IPS DF 6.9 (cell line): ENCODE measurements at places on chromosomes 3 and 15.

- no peak for DNase-seq
These were observed 571 bp downstream of the FES start for GRCh38 chr15:90884719-90885431.

- no peak for DNase-seq
These were observed 30.4 kb downstream of the FSTL1 start for GRCh38 chr3:120420360-120420759.

- DNase-seq = no peak
These were observed 33.4 kb upstream of the PSMD6 start for GRCh38 chr3:64056606-64057180.

- no peak for DNase-seq
These were observed 101.8 kb downstream of the CFAP20DC start for GRCh38 chr3:58948018-58948417.

DNA sequence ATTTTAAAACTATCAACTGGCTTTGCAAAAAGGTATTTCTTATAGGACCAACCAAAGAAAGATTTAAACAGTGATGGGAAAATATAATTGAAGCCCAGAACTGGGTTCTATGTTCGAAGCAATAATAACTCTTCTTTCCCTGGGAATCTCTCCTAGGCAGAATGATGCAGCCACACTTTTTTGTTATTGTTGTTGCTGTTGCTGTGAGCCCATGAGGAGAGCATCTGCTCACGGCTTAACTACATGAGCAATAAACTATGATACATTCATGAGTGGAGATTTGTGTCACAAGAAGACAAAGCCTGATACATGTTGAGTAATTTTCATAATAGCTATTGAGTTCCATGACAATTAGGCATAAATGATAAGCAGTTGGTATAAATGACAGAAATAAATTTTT, 80.5 kb downstream of the CRTC3 start:
- DNase-seq = no peak

DNA sequence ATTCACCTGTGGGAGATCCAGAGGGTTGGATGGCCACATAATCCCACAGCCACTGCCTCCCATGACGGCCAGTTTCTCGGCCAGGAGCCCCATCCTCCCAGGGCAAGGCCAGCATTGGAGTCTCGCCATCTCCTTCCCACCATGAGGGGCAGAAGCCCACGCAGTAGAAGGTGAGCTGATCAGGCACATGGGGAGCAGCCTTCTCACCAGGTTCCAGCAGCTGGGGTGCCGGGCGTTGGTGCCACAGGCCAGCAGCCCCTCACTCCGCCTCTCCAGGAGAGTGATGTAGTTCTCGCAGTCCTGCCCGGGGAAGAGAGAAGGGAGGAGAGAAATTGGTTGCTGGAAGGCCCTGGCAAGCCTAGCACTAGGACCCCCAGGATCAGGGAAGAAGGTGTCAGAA, 16.1 kb downstream of the SEMA7A start:
- DNase-seq = no peak

GRCh38 chr3:32106929-32107362, 526 bp downstream of the GPD1L start:
- DNase-seq = no peak

DNA sequence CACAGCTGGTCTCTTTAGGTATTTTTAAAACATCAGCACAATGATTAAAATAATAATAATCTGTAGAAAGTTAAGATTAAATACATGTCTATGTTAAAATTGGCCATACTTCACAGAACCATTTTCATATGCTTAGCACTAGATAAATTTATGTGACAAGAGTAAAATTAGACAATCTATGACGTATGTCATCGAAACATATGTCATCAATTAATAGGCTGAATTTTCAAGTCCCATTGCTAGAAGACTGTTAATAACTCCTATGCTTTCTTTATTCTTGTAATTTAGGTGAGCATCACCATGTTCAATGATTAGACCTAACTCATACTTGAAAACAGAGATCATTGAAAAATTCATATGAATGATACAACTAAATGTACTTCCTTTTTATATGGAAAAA, 593.3 kb upstream of the KCNMB2 start:
- DNase-seq = no peak

- DNase-seq = no peak
These were observed 79.2 kb downstream of the ABHD5 start for GRCh38 chr3:43769885-43770425.

DNA sequence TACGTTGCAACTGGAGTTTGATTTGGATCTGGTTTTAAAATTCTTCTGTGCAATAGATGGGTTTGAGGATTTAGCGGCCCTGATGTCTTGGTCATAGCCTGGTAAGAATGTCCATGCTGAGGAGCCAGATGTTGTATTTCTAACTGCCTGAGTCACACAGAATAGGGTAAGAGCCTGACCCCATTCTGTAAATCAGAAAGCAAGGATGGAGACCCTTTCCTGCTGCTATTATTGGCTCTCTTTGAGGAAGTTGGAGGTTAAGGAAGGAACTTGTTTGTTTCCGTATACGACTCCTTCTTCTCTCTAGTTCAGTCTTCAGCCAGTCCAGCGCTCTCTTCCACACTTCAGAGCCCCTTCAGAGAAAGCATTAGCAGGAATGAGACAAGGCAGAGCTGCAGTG, 65.1 kb downstream of the HCN4 start:
- DNase-seq = no peak

- DNase-seq = no peak
These were observed 57.1 kb upstream of the TLE3 start for GRCh38 chr15:70154718-70155347.

DNA sequence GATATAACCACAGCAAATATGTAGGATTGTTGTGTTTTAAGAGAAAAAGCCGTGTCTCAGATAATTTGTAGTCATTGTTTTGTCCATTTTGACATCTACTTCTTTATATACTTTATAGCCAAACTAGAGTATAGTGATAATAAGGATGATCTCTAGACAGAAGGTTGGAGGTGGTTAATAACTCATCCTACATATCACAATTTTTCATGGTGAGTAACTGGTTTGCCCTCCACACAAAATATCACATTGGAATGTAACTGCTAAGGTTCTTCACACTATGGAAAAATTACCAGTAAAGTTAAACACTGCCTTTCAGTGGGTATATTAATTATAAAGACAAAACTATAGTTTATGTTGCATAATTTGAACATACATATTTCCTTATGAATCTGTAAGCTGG, 380.7 kb downstream of the LPP start:
- DNase-seq = no peak

- DNase-seq = no peak
These were observed 14.3 kb upstream of the LIMD1 start for GRCh38 chr3:45580112-45580765.

- DNase-seq = no peak
These were observed 219.8 kb upstream of the THRB start for GRCh38 chr3:24714436-24714835.

- no peak for DNase-seq
These were observed 57.7 kb downstream of the IL16 start for GRCh38 chr15:81254277-81254915.

DNA sequence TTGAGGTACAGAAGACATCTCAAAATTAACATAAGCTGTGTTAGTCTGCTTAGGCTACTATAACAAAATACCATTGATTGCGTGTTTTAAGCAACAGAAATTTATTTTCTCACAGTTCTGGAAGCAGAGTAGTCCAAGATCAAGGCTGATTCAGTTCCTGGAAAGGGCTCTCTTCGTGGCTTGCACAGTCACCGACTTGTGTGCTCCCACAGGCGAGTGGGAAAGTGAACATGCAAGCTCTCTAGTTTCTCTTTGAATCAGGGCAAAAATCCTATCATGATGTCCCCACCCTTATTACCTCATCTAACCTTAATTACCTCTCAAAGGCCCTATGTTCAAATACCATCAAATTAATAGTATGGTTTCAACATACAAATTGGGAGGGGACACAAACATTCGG, 505.9 kb downstream of the ZIC1 start:
- DNase-seq = no peak

DNA sequence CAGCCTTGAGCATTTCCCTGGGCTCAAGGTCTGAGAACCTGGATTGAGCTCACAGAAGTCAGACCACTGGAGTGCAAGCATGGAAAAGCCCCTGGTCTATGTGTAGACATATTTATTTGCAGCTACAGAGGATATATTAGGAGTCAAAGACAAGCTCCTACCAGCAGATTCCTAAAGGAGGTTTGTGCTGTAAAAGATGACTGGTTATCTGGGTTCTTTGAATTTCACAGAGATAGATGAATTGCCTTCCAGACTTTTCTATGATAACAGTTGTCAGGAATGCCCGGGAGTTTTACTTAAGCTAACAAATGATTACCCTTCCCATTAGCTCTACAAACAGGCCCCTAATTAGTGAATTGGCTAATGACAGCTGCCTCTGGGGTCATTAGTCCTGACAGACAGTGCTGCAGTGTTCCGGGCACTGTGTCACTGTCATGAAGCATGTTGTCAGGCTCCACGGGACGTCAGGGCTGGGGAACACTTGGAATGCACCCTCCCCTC, 48.8 kb upstream of the PLXNA1 start:
- no peak for DNase-seq

DNA sequence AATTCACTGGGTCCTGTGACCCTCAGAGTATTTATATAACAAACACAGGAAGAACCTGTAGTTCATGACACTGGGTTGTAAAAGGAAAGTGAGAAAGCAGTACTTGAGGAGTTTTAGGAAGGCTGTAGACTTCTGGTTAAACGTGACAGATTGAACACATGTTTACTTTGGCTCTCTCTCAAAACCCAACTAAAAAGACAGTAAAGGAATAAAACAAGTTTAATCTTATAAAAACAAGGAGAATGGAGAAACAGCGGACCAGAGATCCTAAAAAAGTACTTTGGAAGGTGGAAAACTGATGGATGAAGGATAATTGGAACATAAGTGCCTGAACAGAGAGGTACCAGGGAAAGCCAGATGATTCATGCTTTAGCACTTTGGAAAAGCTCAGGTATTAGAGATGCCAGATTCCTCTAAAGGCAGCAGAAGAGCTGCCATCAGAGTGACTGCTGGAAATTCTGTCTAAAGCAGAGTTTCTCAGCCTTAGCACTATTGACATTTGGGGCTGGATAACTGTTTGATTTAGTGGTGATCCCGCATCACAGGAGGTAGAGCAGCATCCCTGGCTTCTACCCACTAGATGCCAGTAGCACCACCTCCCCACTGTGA, 182.9 kb upstream of the RORA start:
- DNase-seq = no peak

DNA sequence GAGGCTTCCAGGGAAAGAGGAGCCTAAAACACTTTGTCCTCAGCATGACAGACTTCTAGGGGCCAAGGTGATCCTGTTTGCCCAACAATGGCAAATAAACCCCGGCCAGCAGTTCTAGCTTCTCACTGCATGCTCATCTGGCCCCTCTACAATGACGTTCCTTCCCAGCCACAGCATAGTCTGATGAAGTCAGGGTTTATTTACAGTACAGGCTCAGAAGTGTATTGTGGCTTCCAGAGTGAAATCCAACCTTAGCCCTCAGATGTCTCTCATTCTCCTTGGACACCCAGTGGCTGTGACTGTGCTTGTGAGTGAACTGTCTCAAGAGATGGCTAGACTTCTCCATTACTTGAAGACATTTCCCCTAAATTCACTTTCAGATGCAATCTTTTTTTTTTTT, 40.8 kb downstream of the BFSP2 start:
- no peak for DNase-seq

DNA sequence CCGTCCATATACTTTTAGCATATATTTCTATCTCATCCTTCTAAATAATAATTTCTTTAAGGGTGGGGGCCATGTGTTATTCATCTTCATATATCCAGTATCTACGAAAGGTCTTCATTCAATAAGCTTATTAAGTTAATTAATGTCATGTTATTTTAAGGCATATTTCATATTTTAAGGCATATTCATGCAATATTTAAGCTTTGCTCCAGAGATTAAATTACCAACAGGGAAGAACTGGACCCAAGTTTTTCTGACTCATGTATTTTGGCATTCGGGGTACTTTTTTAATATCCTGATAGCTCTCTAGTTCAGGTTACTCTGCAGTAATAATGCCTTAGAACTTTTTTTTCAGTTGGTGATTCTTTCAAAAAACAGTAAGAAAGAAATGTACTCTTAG, 27.4 kb downstream of the PHC3 start:
- DNase-seq = no peak

GRCh38 chr15:55902981-55903380, 90.4 kb downstream of the NEDD4 start:
- DNase-seq = no peak

- DNase-seq = no peak
These were observed 125.1 kb upstream of the RGMA start for GRCh38 chr15:93214106-93214505.

GRCh38 chr3:153835540-153835939, 285.6 kb upstream of the ARHGEF26 start:
- no peak for DNase-seq

DNA sequence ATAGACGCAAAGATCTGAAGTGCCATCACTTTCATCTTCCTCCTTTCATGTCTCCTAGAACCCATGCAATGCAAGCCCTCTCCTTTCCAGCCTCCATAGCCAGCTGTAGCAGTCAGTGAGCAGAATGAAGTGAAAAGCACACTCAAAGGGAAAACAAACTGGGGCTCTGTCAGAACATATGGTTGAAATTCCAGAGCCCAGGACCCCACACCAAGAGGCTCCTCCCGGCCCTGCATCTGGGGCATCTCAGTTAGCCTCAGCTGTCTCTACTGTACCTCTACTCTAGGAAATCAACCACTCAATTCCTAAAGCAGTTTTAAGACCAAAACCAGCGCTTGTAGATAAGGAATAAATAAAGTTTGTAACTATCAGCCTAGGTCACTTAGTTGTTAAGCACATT, 73.8 kb upstream of the P3H2 start:
- DNase-seq = no peak

DNA sequence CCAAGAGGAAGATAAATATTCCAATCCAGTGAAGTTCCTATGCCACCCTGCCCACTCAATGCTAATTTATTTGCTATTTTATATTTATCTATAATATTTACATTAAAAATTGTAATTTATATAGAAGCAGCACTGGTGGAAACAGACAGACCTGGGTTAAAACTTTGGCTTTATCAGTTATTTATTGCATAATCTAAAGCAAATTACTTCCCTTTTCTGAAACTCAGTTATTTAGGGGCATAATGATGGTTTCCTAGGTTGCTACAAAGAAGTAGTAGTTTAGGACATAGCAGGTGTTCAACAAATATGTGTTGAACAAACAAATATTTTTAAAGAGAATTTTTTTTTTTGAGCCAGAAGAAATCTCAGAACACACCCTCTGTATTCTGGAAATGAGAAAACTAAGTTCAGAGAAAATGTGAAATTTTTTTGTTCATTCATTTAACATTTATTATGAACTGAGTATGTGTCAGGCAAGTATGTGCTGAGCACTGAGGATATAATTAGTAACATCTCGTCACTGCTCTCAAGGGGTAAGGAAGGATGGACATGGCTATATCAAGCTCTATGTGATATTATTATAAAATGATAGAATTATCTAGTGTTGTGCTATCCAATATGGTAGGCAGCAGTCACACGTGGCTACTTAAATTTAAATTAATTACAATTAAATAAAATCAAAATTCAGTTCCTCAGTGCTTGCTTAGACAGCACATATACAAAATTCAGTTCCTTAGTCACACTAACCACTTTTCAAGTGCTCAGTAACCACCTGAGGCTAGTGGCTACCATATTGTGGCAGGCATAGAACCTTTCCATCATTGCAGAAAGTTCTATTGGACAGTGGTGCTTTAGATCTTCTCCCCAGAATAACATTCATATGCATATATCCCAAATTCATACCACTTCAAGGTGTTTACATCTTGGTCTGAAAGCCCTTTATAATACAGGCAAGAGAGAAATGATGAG, 7.0 kb upstream of the UBE2Q2 start:
- no peak for DNase-seq
